ENCODE measurements at places on chromosomes 12 and 14. TPM values are rescaled to one million over a fixed set of nuclear protein-coding genes. Genes with fewer than 3 reads are reported as not detected.

DNA sequence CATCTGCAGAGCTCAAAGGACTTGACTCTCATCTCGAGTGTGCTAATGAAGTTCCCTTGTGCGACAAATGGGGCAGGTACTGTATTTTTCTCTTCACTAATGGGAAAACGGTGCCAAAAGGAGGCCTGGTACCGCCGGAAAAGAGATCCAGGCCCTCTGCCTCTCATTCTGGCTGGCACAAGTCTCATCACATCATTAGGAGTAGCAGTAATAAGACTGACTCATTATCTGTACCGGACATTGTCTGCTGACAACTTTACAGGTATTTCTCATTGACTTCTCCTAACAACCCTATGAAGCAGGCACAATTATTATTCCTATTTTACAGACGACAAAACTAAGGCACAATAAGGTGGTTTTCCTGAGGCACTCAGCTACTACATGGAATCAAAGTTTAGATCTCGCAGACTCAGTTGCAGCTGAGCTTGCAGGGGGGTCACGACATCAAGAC, 668 bp downstream of the APPL2 start:
- peak overlapping the region; percentile 60 for H3K4me3 ChIP-seq
- H3K27ac ChIP-seq, result no peak overlapping the region
- no peak for DNase-seq
- peaks cover 11% of the 10 kb centered on the region for H3K4me1 ChIP-seq
- H3K36me3 ChIP-seq, result no peaks in the 10 kb centered on the region

DNA sequence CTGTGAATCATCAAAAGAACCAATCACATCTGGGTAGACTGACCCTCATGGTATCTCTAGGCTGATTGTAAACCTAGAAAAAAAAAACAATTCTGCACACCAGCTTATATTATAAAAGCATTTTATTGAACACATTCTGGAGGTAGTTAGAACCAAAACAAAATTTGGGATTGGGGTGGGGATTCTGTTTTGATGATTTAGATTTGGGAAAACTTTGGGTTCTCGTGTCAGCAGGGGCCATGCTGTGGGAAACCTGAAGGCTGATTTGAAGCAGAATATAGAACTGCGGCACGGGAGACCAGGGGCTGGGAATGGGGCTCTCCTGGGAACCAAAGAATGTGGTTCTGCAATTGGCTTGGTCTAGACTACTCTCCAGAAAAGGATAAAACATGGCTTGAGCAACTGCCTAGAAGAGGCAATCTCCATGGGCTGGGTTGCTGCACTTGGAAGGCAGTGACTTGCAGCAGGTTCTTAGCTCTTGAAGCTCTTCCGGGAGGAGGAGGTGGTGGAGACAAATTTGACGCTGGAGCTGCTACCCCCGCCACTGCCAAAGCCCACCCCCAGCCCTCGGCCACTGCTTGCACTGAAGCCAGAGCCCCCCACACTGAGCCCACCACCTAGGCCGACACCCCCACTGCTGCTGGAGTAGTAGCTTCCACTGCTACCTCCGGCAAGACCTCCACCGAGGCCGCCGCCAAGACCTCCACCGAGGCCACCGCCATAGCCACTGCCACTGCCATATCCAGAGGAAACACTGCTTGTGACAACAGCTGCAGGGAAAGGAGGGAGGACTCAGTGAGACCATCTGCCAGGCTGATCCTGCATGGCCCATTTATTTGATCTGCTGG, 5.5 kb downstream of the KRT5 start:
- no peaks in the 10 kb centered on the region for H3K36me3 ChIP-seq
- no peaks in the 10 kb centered on the region for H3K27me3 ChIP-seq
- H3K4me3 ChIP-seq, result no peak overlapping the region
- no peak overlapping the region for H3K27ac ChIP-seq

DNA sequence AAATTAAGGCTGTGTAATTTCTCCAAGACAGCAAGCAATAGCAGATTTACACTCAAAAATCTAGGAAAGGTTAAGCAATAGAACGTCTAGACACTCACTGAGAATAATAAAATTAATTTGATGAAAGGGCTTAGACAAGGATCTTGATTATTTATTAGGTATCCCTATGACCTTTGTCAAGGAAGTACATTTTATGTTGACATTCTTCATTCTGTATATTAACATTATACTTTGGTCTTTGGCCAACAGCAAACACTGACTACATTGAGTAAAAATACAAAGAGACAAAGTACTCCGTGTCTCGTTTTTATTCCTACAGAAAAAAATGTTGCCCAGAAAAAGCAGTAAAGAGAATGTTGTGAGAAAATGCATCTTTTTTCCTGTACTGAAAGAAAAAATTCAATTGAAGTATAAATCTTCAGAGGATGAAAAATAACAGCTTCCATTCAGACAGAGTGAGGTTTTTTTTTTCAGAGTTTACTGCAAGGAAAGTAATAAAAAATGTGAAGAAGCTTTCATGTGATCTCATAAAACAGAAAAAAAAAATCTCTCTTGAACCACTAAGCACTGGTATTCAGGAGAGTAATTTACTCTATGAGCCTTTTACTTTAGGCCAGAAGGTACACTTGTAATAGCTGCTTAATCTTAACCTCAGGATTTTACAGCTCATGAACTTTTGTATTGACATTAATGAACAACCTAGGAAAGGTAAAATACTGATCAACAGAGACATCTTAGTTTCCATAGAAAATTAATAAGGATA, 605.0 kb downstream of the FSCB start:
- H3K4me3 ChIP-seq, result no peak overlapping the region
- no peaks in the 10 kb centered on the region for H3K4me1 ChIP-seq
- no peak for DNase-seq
- H3K27me3 ChIP-seq, result no peaks in the 10 kb centered on the region

- no peak overlapping the region for H3K27ac ChIP-seq
- H3K4me1 ChIP-seq, result no peaks in the 10 kb centered on the region
These were observed 11.1 kb upstream of the TMPO start for GRCh38 chr12:98504368-98504617.

GRCh38 chr12:25573346-25573745, 20.3 kb upstream of the LMNTD1 start:
- no peaks in the 10 kb centered on the region for H3K27me3 ChIP-seq
- H3K36me3 ChIP-seq, result no peaks in the 10 kb centered on the region
- H3K27ac ChIP-seq, result no peak overlapping the region
- no peak overlapping the region for H3K4me3 ChIP-seq
- DNase-seq, result no peak

DNA sequence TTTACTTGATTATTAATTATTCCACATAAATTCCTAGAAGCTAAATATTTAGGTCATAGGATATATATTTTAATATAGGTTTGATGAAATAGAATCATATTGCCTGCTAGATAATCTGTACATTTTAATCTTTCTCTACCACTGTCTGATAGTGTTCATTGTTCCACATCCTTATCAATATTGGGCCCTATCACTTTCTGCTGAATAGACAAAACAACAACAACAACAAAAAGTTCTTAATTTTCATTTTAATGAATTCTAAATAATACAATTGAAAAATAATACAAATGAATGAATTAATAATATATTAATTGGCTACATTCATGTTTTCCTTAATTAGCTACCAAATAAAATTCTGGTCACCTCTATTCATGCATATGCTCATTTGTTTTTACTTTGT, 1437.2 kb downstream of the LRFN5 start:
- no peaks in the 10 kb centered on the region for H3K4me1 ChIP-seq
- DNase-seq, result no peak
- no peak overlapping the region for H3K4me3 ChIP-seq
- no peaks in the 10 kb centered on the region for H3K36me3 ChIP-seq
- H3K27ac ChIP-seq, result no peak overlapping the region

DNA sequence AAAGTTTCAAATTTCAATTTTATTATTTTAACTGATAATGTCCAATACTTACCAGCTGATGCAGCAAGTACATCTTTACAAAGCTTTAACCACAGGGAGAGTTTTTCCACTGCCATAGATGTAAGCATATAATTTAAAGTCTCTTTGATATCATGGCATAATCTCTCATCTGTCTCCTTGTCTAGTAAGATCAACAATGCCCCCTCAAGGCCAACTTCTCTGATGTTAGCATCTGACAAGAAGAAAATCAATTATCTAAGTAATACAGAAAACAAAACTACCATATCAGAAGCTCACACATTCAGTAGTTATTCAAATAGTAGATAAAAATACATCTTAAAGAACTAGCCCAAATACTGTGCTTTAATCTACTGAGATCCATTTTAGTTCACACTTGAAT, 94.2 kb downstream of the HEATR5A start:
- no peaks in the 10 kb centered on the region for H3K27me3 ChIP-seq
- no peak for DNase-seq
- no peaks in the 10 kb centered on the region for H3K36me3 ChIP-seq

GRCh38 chr12:52645120-52645761, 6.8 kb downstream of the KRT2 start:
- no peak for DNase-seq
- H3K4me3 ChIP-seq, result no peak overlapping the region
- H3K36me3 ChIP-seq, result no peaks in the 10 kb centered on the region
- H3K27me3 ChIP-seq, result no peaks in the 10 kb centered on the region
- H3K4me1 ChIP-seq, result no peaks in the 10 kb centered on the region

DNA sequence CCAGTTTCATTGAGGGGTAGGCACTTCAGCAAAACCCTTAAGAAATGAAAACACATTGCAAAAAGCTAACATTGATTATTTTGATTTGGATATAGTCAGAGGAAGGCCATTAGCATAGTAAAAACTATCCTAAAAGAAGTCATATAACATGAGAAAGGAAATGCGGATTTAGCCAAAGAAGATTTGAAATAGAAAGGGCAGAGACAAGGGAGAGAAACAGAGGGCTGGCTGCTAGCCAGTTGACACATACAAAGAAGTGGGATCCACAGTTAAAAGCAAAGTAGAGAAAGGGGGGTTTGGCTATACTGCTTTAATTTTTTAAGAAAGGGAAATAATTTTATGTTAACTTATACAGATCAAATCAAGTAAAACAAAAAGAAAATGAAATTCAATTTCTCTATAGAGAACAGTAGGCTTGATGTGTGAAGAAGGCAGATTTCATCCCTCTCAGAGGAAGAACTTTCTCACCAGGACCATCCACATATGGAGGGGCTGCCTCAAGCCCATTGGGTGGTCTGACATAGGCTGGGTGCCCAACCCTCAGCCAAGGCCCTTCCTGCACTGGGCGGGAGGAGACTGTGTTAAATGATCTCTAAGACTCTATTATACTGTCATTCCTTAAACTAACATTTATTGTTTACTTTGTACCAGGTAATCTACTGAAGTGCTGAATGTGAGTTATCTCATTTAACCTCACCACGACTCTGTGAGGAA, 420.3 kb downstream of the CCDC91 start:
- no peaks in the 10 kb centered on the region for H3K36me3 ChIP-seq
- no peaks in the 10 kb centered on the region for H3K4me1 ChIP-seq
- H3K4me3 ChIP-seq, result no peak overlapping the region

GRCh38 chr14:89771251-89771650, 183.3 kb downstream of the EFCAB11 start:
- H3K27me3 ChIP-seq, result no peaks in the 10 kb centered on the region
- DNase-seq, result no peak
- H3K4me1 ChIP-seq, result no peaks in the 10 kb centered on the region
- H3K27ac ChIP-seq, result no peak overlapping the region
- no peaks in the 10 kb centered on the region for H3K36me3 ChIP-seq
- H3K4me3 ChIP-seq, result no peak overlapping the region

DNA sequence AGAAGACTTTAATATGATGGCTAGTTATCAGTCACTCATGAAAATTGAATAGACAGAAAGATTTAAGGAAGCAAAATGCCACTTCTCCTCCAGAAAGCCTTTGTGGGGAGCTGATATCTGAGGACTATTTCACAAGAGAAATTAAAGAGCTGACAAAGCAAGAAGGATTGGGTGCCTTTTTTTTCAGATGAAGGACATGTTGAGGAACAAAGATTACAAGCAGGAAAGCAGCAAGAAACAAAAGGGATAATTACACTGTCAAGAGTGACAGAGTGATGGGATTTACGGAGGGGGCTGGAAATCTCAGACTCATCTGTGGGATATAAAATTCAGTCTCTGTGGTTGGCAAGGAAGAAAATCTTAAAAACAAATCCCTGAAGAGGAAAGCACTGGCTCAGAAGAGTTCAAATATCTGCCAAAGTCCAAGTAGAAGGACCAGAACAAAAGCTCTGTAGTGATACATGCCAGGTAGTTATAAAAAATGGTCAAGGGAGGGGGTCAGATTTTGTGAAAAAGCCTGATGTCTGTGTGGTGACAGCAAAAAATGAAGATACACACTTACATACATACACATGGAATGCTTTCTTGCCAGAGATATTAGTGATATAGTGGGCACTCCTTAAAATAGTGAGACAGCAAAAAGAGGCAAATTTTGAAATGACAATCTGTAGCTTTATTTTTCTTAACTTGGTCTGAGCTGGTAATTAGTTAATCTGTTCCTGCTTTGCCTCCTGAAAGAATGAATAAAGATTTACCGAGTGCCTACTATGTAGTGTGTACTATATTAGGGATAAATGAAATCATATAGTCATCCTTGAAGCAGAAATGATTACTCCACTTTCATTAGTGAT, 62.9 kb downstream of the EPS8 start:
- no peak overlapping the region for H3K4me3 ChIP-seq
- no peak for DNase-seq
- no peaks in the 10 kb centered on the region for H3K36me3 ChIP-seq
- H3K27me3 ChIP-seq, result no peaks in the 10 kb centered on the region
- no peak overlapping the region for H3K27ac ChIP-seq

GRCh38 chr12:51077930-51078329, 5.5 kb downstream of the CSRNP2 start:
- H3K27me3 ChIP-seq, result no peaks in the 10 kb centered on the region
- no peak for DNase-seq
- H3K4me1 ChIP-seq, result peaks cover 10% of the 10 kb centered on the region
- no peak overlapping the region for H3K4me3 ChIP-seq

- no peak overlapping the region for H3K4me3 ChIP-seq
- H3K4me1 ChIP-seq, result peaks cover 4% of the 10 kb centered on the region
- peak; percentile 70 for DNase-seq
- no peaks in the 10 kb centered on the region for H3K36me3 ChIP-seq
- no peaks in the 10 kb centered on the region for H3K27me3 ChIP-seq
These were observed 13.2 kb upstream of the SERPINA3 start for GRCh38 chr14:94598816-94599655.

- H3K27ac ChIP-seq, result no peak overlapping the region
- no peak for DNase-seq
- no peaks in the 10 kb centered on the region for H3K36me3 ChIP-seq
- H3K27me3 ChIP-seq, result no peaks in the 10 kb centered on the region
These were observed 24.1 kb downstream of the KLRD1 start for GRCh38 chr12:10331642-10332239.

GRCh38 chr14:29601616-29602015, 326.0 kb downstream of the PRKD1 start:
- no peak overlapping the region for H3K27ac ChIP-seq
- H3K4me1 ChIP-seq, result no peaks in the 10 kb centered on the region
- H3K27me3 ChIP-seq, result no peaks in the 10 kb centered on the region
- no peak overlapping the region for H3K4me3 ChIP-seq
- DNase-seq, result no peak

GRCh38 chr14:74860899-74861733, 14.8 kb downstream of the PROX2 start:
- H3K27me3 ChIP-seq, result no peaks in the 10 kb centered on the region
- no peaks in the 10 kb centered on the region for H3K36me3 ChIP-seq
- peak; percentile 98 for DNase-seq
- no peaks in the 10 kb centered on the region for H3K4me1 ChIP-seq

GRCh38 chr12:27064397-27065342, 17.7 kb downstream of the C12orf71 start:
- no peak overlapping the region for H3K27ac ChIP-seq
- no peaks in the 10 kb centered on the region for H3K27me3 ChIP-seq
- DNase-seq, result no peak
- no peaks in the 10 kb centered on the region for H3K4me1 ChIP-seq

RNF10 gene
- total RNA-seq, result 200 TPM

ZC3H10 gene
- 8.9 TPM for total RNA-seq

OR6C76 gene
- total RNA-seq, result not detected

ASPG gene
- 2.2 TPM for total RNA-seq

EML5 gene
- 0.39 TPM for total RNA-seq

FGF23 gene
- total RNA-seq, result not detected

BATF gene
- 3.2 TPM for total RNA-seq

All from aorta (tissue), 5 donors.